ENCODE measurements at places on chromosomes 6 and 20. TPM values are rescaled to one million over a fixed set of nuclear protein-coding genes. Genes with fewer than 3 reads are reported as not detected.

IDH3B gene
- polyA plus RNA-seq = 173 TPM

XKR7 gene
- polyA plus RNA-seq = not detected

GPLD1 gene
- 0.18 TPM for polyA plus RNA-seq

PGK2 gene
- not detected for polyA plus RNA-seq

MAP7 gene
- 0.86 TPM for polyA plus RNA-seq

PRPF6 gene
- polyA plus RNA-seq = 31.0 TPM

HCRTR2 gene
- not detected for polyA plus RNA-seq

FAM162B gene
- polyA plus RNA-seq = 3.7 TPM

ZNF451 gene
- polyA plus RNA-seq = 8.8 TPM

CTNNBL1 gene
- 40.7 TPM for polyA plus RNA-seq

CRISP2 gene
- not detected for polyA plus RNA-seq

SAMD5 gene
- 0.54 TPM for polyA plus RNA-seq

SLC17A2 gene
- polyA plus RNA-seq = not detected

OOEP gene
- polyA plus RNA-seq = not detected

TRIM40 gene
- polyA plus RNA-seq = not detected

ENPP3 gene
- 0.27 TPM for polyA plus RNA-seq

CFAP61 gene
- 17.4 TPM for polyA plus RNA-seq

DHX16 gene
- polyA plus RNA-seq = 39.4 TPM

CTAGE9 gene
- not detected for polyA plus RNA-seq

UBE2C gene
- 0.79 TPM for polyA plus RNA-seq

EPHA7 gene
- 1.3 TPM for polyA plus RNA-seq

GRM1 gene
- polyA plus RNA-seq = 0.62 TPM

BMP7 gene
- 5.1 TPM for polyA plus RNA-seq

SLC17A3 gene
- polyA plus RNA-seq = not detected

ZNF831 gene
- polyA plus RNA-seq = 0.04 TPM

PBOV1 gene
- not detected for polyA plus RNA-seq

TRIM15 gene
- polyA plus RNA-seq = not detected

LHFPL5 gene
- polyA plus RNA-seq = not detected

PTP4A1 gene
- polyA plus RNA-seq = 23.8 TPM

PLCB4 gene
- 8.4 TPM for polyA plus RNA-seq

PI16 gene
- polyA plus RNA-seq = 23.5 TPM

TMC2 gene
- not detected for polyA plus RNA-seq

WFDC10B gene
- not detected for polyA plus RNA-seq

PRSS16 gene
- not detected for polyA plus RNA-seq

TSBP1 gene
- polyA plus RNA-seq = not detected

NFKBIE gene
- polyA plus RNA-seq = 5.8 TPM

DPPA5 gene
- not detected for polyA plus RNA-seq

MAP3K5 gene
- polyA plus RNA-seq = 7.1 TPM

ZNF322 gene
- polyA plus RNA-seq = 4.0 TPM

SGK2 gene
- polyA plus RNA-seq = 0.71 TPM

PSORS1C1 gene
- polyA plus RNA-seq = 0.37 TPM

AIF1 gene
- 18.4 TPM for polyA plus RNA-seq

BNIP5 gene
- not detected for polyA plus RNA-seq

TFAP2C gene
- polyA plus RNA-seq = not detected

BTBD9 gene
- 6.3 TPM for polyA plus RNA-seq

ZNF133 gene
- 5.9 TPM for polyA plus RNA-seq

BPI gene
- polyA plus RNA-seq = not detected

SLC22A2 gene
- polyA plus RNA-seq = not detected

DNAH8 gene
- not detected for polyA plus RNA-seq

HACE1 gene
- polyA plus RNA-seq = 5.4 TPM

Measured in heart left ventricle (tissue), 16 donors.